Fibroblast of skin of back (primary cell): ENCODE measurements at places on chromosomes 11 and 22.
A peak's percentile ranks its signal among the peaks of the same experiment; 100 is the strongest.

GRCh38 chr22:42630901-42631602, 9.3 kb downstream of the ATP5MGL start:
- DNase-seq = no peak

GRCh38 chr11:554428-555226, 5.9 kb downstream of the LMNTD2 start:
- no peak for DNase-seq

- DNase-seq = no peak
Measured at GRCh38 chr11:824292-824880, 3.3 kb upstream of the CRACR2B start.

- no peak for DNase-seq
Measured at GRCh38 chr11:66467756-66468155, 1.1 kb downstream of the PELI3 start.

GRCh38 chr11:46277622-46278386, at the start of gene CREB3L1:
Gene CREB3L1 (plus strand): TSS chr11:46277662. CDS start chr11:46278112, 450 bp downstream.
- DNase-seq = peak; percentile 84

DNA sequence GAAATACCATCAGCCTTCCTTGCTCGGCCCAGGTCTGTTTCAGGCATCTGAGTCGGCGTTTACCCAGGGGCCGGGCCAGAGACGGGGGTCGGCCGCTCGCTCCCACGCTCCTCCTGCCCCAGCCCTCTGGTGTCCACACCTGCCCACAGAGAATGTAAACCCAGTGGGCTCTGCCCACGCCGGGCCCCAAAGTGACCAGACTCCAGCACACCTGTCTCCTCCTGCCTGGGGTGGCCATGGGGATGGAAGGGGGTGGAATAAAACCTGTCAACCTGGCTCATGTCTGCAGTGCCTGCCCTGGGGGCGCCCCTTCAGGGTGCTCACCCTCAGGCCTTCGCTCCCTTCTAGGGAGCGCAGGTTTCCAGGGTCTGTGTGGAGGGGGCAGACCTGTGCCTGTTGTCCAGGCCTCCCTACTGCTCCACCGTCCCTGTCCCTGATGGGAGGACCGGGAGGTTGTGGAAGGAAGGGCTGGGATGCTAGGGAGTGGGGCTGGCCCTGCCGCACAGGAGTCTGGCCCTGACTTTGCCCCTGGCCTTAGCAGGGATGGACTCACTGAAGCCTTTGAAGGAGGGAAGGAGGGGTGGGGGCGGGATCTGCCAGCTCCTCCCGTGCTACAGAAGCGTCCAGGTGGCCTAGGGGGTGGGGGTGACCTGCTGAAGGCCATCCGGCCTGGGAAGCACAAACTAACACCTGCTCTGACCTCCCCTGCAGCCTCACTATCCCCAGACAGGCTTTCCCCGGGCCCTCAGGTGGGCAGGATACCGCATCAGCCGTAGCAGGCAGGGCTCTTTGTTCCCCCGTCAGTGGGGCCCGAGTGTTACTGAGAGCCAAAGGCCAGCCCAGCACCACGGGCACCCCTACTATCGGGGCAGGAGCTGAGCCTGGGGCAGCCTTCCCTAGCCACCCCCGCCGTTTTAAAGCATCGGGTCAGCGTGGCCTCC, 14.7 kb upstream of the ARHGAP8 start:
- DNase-seq = no peak

- peak; percentile 62 for DNase-seq
Measured at GRCh38 chr11:122804161-122804560, 34.1 kb upstream of the CRTAM start.

GRCh38 chr11:57055744-57056143, 67.0 kb downstream of the OR5AK2 start:
- peak; percentile 30 for DNase-seq

DNA sequence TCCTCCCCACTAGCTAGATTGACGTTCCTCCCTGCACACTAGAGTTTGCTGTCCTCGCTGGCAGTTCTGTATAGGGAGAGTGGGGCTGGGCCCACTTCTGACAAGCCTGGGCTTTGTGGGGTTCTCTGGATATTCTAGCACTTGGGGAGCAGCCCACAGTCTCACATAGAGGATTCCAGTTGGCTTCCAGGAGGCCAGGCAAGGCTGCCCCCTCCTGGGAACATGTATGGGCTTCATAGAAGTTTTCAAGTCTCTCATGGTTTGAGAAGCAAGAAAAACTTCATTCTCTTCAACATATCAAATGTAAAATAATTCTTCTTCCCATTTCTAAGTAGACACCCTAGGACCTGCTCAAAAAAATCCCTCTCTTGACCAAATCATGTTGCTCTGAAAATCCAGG, 87.5 kb downstream of the NAV2 start:
- DNase-seq = peak; percentile 20

- no peak for DNase-seq
Measured at GRCh38 chr11:19853920-19854319, 141.3 kb downstream of the NAV2 start.

DNA sequence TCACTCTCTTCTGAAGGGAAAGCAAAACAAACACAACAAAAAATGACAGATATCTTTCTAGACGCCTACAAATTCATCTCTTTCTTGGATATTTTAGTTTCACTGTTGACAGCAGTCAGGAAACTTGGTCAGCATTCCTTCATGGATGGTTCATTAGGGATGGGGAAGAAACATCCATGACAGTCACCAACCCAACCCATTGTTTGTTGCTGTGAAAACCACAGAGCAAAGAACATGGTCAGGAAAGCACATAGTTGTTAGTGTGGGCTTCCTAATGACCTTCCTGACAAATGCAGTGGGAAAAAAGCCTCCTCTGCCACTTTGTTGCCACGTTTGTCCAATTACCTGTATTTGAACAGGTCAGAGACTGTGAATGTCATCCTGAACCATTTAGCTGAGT, 139.8 kb upstream of the SNX19 start:
- DNase-seq = peak; percentile 36

GRCh38 chr11:71355281-71355680, 92.9 kb downstream of the DHCR7 start:
- DNase-seq = peak; percentile 42

DNA sequence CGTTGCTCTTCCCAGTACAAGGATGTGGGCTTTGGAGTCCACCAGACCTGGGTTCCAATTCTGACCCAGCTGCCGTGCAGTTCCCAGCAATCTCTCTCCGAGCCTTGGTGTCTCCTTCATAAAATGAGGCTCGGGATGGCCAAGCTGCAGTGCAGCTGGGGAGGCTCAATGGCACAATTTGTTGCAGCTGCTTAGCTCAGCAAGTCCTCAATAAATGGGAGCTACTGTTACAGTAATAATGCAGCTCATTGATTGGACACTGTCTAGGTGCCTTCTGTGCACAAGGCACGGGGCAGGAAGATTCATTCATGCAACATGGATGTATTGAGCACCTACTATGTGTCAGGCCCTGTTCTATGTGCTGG, 37.1 kb downstream of the SHISAL1 start:
- DNase-seq = no peak

- DNase-seq = no peak
Measured at GRCh38 chr22:16922706-16923105, 85.3 kb downstream of the GAB4 start.

- DNase-seq = peak; percentile 85
Measured at GRCh38 chr11:5605849-5606248, 9.4 kb downstream of the TRIM6 start.

DNA sequence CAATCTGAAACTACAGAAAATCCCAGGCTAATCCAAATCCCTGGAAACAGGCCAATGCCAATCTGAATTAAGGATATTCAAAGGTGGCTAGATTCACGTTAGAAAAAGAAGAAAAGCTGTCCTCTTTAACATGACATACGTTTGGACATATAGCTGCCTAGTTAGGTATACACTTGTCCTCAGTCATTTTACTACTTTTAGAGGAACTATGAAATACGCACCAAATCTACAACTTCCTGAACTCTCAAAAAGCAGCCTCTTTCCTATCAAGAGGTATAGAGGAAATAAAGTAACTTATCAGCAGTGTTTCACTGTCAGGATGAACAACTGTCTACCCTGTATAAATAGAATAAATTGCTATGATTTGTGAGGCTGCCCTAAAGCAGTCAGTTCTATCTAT, 24.0 kb downstream of the KMT5B start:
- no peak for DNase-seq

- no peak for DNase-seq
Measured at GRCh38 chr11:15493066-15493465, 378.3 kb downstream of the INSC start.

DNA sequence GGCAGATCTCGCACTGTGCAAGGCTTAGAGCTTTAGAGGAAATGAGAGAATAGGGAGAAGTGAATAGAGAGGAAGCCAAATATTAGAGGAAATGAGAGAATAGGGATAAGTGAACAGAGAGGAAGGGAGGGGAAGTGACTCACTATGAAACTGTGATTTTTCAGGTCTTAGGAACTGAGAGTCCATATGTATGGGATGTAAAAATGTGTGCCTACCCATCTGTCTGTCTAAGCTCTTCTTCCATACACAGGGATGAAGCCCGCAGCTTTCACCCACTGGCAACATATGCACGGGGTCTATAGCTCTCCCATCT, 6.4 kb upstream of the CCDC86 start:
- DNase-seq = no peak

DNA sequence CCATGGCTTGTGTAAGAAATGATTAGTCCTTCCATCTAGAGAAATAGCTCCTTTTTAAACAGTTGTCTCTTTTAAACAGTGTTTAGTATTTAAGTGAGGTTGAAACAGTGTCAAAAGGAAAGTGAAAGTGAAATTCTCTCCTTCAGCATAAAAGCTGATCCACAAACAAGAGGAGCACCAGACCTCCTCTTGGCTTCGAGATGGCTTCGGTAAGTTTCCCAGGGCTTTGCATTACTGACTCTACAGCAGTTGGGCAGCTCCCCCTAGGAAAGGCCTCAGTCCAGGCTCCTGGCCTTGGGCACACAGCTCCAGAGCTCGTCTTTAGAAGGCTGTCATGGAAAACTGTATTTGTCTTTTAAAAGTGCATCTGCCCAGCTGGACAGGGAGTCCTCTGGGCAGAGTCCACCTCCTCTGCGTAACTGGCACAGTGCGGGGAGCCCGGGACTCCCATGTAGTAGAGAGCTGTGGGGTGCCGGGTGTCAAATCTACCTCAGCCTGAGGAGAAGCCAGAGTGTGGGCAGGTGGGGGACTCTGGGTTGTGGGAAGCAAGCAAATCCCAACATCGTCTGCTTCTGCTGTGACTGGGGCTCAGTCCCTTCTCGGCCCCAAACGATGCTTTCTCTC, at the start of gene PLAAT4:
PLAAT4 (plus strand) TSS at position 140 of the 624 bp plus-strand sequence; CDS start at position 201, 61 bp downstream.
- peak; percentile 47 for DNase-seq

- no peak for DNase-seq
Measured at GRCh38 chr11:61778920-61779650, 13.3 kb downstream of the TMEM258 start.

DNA sequence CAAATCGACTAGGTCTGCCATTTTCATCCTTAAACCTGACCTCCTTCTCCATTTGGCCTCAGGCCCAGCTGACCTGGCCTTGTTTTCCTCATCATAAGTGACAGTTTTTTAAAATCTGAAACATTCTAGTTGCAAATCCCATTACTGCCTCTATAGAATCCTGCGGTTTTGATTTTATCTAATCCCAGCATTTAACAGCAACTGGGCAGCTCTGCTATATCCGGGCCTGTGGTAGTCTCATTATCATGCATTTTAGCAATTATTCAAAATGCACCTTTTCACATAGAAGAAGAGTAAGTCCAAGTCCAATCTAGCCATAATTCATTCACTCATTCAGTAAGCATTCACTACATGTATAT, 28.6 kb upstream of the BIRC3 start:
- DNase-seq = no peak

- DNase-seq = no peak
Measured at GRCh38 chr11:60870733-60871377, 3.5 kb downstream of the ZP1 start.

- DNase-seq = no peak
Measured at GRCh38 chr22:24424001-24424900, 3.1 kb upstream of the ADORA2A start.

- no peak for DNase-seq
Measured at GRCh38 chr22:45855961-45856360, 121.0 kb downstream of the WNT7B start.

DNA sequence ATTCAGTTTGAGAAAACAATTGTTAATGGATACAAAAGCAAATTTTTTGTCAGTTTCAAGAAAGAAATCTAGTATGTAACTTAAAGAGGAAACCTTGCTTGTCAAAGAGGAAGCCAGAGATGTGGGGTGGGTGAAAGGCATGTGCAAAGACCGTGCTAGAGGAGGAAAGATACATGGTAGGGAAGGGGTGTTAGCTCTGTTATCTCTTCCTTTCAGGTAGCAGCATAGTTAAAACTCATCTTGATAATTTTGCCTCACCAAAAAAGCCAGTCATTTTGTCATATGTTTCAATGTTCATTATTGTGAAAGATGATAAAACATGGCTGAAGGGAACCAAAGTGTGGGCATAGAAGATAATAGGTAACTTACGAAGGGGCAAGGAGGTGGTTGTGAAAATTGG, 2.6 kb upstream of the MS4A2 start:
- DNase-seq = no peak

- no peak for DNase-seq
Measured at GRCh38 chr11:35089666-35090065, 49.3 kb upstream of the CD44 start.

GRCh38 chr11:85806876-85807275, 4.1 kb downstream of the SYTL2 start:
- DNase-seq = no peak

GRCh38 chr22:32887324-32887980, 85.9 kb downstream of the TIMP3 start:
- no peak for DNase-seq

DNA sequence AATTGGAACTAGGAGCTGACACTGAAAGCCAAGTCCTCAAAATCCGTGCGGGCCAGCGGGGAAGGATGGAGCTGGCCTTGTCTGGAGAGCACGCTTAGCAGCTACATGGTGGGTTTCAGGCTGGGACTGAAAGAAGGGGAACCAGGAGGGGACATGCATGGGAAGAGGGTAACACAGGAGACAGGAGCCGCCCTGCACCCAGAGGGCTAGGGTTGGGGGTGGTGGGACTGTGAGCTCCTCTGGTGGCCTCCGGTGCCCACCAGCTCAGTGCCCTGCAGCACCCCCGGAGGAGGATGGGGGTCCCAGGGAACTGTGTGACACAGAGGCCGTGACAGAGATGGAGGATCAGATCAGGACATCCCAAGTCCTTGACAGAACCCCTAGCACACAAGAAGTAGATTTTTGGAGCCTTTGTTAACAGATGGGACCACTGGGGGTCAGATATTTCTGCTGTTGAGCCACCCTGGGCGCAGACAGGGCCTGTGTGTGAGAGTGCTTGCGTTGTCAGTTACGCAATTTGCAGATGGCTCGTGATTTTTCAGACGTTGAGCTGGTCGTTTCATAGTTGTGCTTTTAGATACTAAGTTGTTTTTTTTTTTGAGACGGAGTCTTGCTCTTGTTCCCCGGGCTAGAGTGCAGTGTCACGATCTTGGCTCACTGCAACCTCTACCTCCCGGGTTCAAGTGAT, 21.3 kb upstream of the GRAMD4 start:
- DNase-seq = no peak

DNA sequence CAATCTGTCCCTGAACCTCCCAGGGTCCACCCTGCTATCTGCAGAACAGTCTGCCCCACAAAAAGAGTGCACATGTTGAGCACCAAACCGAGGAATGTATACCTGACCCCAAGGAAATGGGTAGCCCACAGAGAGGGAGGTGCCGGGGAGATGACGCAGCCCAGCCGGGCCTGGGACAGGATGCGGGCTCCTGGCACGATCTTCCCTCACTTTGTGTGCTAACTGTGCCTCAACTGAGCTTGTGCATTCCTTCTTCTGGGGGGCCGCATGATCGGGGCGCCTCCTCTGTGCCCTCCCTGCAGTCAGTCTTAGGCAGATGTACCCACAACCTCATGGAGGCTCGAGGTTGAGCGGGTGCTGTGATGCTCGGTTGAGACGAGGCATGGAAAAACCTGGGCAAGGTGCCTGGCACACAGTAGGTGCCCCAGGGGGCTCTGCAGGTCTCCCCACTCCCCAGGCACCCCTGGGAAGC, 2.4 kb downstream of the GAS2L1 start:
- peak; percentile 52 for DNase-seq
